ENCODE measurements at places on chromosomes 2 and 18. TPM values are rescaled to one million over a fixed set of nuclear protein-coding genes. Genes with fewer than 3 reads are reported as not detected.

SMYD1 gene
- total RNA-seq, result not detected

GRCh38 chr18:48072428-48073204, 142.2 kb upstream of the SMAD2 start:
- DNase-seq, result no peak

DNA sequence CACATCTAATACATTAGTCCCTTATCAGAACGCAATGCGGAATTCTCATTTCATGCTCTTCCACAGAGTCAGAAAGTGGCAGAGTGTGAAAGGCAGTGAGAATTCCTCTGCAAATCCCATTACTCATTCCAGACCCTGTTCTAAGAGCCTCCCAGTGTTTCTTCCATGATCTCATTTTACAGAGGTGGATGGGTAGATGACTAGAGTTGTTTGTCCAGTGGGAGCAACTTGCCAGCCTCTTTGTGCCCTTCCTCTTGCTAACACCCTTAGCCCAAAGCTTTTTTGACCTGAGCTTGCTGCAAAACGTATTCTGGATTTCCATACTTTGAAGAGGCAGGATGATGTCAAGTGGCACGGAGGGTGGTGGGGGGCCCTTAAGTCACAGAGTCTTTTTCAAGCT, 467.7 kb upstream of the RGPD4 start:
- DNase-seq, result no peak

KLHL29 gene
- 43.1 TPM for total RNA-seq

GRCh38 chr2:203737360-203737759, 30.9 kb downstream of the CD28 start:
- no peak for DNase-seq

GRCh38 chr2:38733300-38733971, 17.7 kb downstream of the SRSF7 start:
- no peak for DNase-seq

DNA sequence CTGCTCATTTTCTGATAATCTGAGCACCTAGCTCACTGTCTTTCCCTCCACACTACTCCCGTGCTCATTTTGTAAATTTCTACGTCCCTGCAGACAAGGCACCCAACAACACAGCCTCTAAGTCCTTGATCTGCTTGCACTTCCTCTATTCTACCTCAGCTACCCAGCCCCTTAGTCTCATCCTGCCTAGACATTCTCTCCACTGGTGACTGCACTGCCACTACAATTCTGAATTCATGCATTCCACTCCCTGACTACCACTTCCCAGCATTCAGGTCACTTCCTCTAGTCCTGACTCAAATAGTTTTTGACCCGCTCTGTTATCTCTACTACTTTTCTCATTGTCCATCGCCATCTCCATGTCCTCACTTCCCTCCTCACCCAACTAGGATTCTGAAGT, 155.7 kb downstream of the DYM start:
- DNase-seq, result no peak

- DNase-seq, result no peak
These were observed 78.1 kb downstream of the IRS1 start for GRCh38 chr2:226721541-226721940.

- no peak for DNase-seq
These were observed 237.0 kb upstream of the SLC14A2 start for GRCh38 chr18:45378308-45378707.

All from MCF 10A (cell line).